ENCODE measurements at places on chromosomes 5 and 9.
A peak's percentile ranks its signal among the peaks of the same experiment; 100 is the strongest.

GRCh38 chr9:37760416-37761161 is 7.0 kb downstream of the TRMT10B start:
- no peak for DNase-seq

DNA sequence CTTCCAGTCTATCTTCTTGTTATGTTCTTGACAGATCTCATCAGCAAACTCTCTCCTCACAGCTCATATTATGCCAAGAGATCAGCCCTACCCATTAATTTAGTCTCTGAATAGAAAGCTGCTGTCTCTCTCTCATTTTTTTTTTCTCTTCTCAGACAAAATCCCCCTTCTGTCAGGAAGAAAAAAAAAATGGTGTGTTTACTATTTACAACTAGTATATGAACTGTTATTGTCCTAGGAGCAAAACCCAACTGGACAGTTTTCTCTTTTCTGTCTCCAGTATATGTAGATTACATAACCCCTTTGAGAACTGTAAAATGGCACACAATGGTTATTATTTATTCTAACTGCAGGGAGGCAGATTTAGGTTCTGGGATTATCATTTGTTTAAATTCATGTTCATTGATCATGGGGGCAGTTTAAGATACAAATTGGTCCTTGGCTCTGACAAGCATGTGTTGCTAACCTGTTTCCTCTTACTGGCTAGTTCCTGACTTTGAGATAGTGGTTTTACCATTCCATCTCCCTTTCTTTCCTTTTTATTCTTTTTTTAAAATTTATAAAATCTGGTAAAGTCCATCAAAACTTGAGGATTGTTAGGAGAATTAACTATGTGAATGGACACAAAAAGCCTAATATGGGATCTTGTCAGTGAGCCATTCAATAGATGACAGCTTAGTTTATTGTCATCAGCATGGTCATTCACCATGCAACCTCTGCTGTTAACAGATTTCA is 210.0 kb upstream of the PAPPA start:
- no peak for DNase-seq

DNA sequence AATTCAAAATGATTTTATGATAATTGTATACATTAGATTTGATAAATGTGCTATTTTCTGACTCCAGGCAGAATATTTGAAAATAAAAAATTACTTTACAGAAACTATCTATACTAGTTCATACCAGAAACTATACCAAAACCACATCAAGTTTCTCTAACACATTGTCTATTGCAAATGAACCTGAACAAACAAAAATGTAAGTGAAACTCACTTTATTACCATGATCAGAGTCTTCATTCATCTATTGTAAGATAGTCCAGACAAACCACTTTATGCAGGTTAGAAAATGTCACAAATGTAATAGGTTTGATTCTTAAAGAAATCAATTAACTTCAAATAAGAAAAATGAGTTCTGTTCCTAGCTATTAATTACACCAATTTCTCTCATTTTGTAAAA is 99.4 kb downstream of the OXCT1 start:
- DNase-seq = no peak

- no peak for DNase-seq
Observed at GRCh38 chr9:108473209-108474112, 382.3 kb downstream of the ACTL7B start.

- no peak for DNase-seq
Observed at GRCh38 chr5:14672082-14672481, 7.6 kb downstream of the OTULIN start.

- DNase-seq = no peak
Observed at GRCh38 chr5:178793151-178793550, 62.7 kb upstream of the ZNF354A start.

GRCh38 chr9:16716601-16717000 is 153.9 kb downstream of the BNC2 start:
- no peak for DNase-seq

DNA sequence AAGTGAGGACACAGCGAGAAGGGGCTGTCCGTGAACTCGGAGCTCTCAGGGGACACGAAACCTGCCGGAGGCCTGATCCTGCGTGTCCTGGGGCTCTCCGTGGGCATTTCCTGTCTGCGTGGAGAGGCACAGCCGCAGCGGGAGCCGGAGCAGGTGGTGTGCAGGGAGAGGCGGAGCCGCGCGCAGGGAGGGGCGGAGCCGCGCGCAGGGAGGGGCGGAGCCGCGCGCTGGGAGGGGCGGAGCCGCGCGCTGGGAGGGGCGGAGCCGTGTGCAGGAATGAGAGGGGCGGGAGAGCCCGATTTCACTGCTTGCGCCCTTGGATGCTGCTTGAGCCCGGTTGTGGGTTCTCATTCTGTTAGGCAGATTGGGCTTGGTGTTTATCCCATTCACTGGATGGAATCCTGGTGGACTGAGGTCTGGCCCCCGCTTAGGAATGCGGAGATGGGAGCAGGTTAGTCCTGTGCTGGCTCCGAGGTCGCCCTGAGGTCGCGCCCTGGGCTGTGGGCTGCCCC is 26.7 kb downstream of the NDUFS6 start:
- peak; percentile 1 for DNase-seq

DNA sequence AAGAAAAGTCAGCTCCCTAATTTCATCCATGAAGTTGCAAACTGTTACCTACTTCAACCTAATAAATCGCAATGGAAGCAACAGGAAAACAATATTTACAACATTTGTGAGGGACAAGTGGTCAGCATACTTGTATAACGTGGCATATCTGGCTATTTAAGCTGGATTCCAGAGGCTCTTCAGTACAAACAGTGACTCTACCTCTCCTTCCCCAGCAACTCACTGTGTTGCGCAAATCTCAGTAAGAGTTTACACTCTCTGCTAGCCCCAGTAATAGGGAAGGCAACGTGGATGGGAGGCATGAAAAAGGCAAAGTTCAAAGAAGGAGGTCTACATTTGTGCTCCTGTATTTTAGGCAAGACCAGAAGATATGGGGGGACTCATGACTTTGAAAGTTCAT is 18.9 kb upstream of the SEMA5A start:
- DNase-seq = no peak

GRCh38 chr5:160787240-160787639 is 64.8 kb downstream of the ATP10B start:
- peak; percentile 4 for DNase-seq

GRCh38 chr9:21817176-21817575 is 14.7 kb downstream of the MTAP start:
- DNase-seq = no peak

DNA sequence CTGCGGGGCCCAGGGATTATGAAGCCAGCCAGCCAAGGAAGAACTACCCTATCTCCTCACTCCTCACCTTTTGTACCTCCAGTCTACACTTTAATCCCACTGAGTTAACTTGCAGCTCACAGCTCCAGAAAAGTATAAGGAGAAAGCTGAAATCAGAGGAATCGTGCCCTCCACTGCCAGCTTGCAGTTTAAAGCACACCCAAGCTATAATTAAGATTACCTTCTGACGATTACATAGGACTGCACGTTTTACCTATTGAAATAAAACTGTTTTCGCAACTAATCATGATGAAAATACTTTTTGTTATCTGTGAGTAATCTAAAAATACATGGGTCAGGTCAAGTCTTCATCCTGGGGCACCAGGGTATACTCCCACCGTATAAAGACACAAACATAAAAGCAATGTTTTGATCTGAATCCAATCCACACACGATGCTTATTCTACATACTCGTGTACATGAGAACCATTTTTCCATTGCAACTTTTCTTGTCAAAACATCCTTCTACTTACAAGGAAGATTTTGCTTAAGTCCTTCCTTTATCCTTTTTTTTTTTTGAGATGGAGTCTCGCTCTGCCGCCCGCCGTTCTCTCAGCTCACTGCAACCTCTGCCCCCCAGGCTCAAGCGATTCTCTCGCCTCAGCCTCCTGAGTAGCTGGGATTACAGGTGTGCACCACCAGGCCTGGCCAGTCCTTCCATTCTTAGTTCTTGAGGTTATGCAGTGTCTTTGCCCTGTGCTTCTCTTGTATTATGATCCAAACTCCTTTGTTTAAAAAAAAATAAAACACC is 7.6 kb downstream of the RPL37 start:
- DNase-seq = no peak

GRCh38 chr5:112586596-112587062 is 151.1 kb upstream of the APC start:
- no peak for DNase-seq

GRCh38 chr9:35619800-35620158 is 1.6 kb upstream of the CD72 start:
- DNase-seq = no peak

DNA sequence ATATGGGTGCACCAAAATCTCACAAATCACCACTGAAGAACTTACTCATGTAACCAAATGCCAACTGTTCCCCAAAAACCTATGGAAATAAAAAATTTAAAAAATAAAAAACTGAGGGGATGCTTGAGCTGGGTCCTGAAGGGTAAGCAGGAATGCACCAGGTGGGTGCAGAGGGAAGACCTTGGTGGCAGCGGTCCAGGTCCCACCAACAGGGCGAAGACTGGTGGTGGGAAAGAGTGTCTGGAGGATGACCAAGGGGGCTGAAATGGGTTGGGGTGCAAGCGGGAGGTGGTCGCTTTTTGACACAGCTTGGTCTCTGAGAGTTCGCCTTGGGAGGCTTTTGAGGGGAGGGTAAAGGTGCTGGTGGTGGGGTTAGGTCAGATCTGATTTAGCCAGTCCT is 3.3 kb upstream of the DAB2IP start:
- no peak for DNase-seq

- peak; percentile 46 for DNase-seq
Observed at GRCh38 chr5:156402387-156402921, 75.5 kb downstream of the SGCD start.

DNA sequence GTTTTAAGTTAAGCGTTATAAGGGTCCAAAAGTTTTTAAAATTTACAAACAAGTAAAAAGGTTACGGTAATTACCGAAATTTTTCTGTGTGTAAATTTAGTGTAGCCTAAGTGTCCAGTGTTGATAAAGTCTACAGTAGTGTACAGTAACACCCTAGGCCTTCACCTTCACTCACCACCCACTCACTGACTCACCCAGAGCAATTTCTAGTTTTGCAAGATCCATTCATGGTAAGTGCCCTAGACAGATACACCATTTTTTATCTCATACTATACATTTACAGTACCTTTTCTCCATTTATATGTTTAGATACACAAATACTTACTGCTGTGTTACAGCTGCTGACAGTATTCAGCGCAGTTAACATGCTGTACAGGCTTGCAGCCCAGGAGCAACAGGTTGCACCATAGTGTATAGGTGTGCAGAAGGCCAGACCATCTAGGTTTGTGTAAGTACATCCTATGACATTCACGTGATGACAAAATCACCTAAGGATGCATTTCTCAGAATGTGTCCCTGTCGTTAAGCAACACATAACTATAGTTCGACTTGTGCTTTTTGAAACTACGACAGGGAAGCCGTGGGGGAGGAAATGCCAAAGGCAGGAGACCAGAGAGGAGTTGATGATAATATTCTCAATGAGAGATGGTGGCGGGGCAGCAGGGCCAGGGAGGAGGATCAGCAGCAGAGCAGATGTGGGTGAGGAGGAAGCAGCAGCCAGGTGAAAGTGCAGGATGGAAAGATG is 48.6 kb downstream of the PSMB7 start:
- DNase-seq = no peak

GRCh38 chr5:79602889-79603288 is 9.4 kb upstream of the TENT2 start:
- DNase-seq = no peak

DNA sequence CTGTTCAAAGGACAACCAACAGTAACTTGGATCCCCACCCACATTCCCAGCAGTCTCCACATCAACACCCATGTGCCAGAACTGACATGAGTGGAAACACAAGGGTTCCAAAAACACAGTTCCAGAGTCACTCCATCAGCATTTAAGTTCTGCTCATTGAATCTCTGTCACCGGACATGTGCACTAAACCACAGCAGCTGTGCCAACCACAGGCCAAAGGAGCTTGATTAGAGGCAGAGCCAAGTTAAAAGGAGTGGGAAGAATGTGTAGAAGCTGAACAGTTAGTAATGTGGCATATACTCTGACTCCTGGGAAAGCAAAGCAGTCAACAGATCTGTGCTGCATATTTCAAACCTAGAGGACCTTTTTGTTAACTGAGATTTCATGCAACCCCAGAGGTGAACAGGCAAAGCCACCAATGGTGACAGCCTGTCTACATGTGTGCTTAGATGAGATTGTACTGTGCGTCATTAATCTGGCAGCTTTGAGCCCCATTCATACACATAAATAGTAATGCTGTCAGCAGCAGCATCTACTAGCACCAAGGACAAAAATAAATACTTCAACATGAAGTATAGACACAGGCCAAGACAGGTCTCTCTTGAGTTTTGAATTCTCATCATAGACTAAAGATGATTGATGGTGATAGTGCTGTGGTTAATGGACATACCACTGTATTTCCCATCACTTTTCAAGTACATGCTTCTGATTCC is 16.4 kb upstream of the FST start:
- no peak for DNase-seq

DNA sequence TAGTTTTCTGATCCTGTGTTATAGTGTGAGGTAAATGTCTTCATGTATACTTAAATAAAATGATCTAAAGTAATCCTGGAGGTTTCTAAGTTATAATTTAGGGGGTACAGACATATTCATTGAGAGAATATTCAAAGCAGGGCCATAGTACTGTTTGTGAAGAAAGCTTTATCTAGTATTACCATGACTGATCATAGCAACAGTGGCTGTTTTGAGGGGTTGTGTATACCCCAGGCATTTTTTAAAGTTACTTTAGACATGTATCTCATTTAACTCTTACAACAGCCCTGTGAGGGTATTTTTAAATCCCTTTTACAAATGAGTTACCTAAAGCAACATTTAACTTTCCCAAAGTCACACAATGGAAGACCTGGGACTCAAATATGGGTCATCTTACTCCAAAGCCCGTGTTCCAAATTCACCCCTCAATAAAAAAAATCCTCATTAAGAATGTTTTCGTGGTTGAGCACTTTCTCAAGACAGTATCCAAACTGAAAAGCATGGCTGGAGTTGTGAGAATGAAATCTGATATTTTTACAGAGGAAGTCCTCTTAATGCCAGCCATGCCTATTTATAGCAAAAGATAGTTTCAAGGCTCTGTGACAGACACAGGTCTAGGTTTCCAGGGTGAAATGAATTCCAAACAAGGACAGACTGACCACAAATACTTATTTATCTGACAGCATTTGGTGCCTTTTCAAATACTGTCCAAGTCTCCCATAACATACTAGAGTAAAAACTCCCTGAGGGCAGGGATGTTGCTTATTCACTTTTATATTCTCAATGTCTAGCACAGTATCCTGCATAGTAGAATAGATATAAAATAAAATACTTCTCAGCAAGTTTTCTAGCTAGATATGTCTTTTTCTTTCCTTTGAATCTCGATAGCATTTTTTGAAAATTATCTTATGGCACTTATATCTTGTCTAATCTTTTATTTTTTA is 10.4 kb downstream of the STOM start:
- DNase-seq = no peak

GRCh38 chr5:9157020-9157419 is 388.9 kb downstream of the SEMA5A start:
- DNase-seq = no peak

- no peak for DNase-seq
Observed at GRCh38 chr9:135989722-135990467, 28.7 kb upstream of the UBAC1 start.
